ENCODE measurements at places on chromosomes 7 and 10.

DNA sequence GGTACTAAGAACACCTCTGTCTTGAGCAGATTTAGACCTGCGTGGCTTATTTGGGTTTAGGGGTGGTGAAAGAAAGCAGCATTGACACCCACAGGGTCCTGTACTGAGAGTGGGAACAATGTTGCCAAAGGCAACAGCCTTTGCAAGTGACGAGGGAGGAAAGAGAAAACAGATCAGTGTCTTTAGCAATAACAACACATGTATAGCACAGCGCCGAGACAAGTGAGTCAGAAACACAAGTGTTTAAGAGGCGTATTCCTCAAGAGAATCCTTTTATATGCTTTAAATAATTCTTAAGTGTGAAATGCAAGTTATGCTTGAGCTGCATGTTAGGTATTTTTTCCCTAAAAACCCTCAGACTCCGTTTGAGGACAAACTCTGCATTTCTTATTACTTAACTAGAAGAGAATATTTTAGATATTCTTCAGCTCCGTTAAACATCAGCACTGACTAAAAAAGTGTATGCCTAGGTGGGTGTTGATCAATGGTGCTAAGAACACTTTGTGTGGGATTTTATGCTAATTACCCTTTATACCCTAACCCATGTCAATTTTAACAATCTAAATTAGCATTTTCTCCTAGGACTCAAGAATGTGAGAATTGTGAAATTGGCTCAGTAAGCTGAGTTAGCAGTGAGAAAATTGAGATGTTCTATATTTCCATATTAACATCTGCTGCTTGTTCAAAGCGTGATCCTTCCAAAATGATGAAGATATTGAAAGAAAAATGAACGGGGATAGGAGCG is 1095.4 kb upstream of the CELF2 start:
- no peak for DNase-seq

- DNase-seq = no peak
Measured at GRCh38 chr10:72932259-72933015, 22.2 kb downstream of the PLA2G12B start.

- DNase-seq = no peak
Measured at GRCh38 chr10:59705931-59706330, 3.7 kb downstream of the SLC16A9 start.

GRCh38 chr10:71597821-71598498 is 121.6 kb downstream of the C10orf105 start:
- no peak for DNase-seq

DNA sequence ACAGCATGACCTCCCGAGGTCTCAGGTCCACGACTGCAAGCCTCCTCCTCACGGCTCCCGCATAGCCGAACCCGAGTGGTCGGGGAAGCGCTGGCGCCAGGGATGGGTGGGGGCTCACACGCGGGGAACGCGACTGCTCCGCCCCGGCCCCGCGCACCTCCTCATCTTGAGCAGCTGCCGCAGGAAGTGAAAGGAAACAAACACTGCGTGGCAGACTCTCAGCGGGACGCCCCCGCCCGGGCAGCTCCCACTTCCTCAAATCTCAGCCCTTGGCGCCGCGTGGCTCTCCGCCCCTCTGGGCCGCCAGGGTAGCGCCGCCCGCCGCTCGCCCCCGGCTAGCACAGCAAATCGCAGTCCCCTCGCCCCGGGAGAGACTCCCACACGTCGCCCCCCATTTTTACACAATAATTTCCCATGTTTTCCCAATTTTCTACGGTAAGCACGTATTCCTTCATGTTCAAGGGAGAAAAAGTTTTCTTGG is at the start of gene TMEM243:
TMEM243 (minus strand) TSS at position 188 of the 481 bp plus-strand sequence. CDS start 229 bp downstream, outside the sequence.
- peak; percentile 71 for DNase-seq

- DNase-seq = no peak
Measured at GRCh38 chr7:127233630-127234029, 19.1 kb downstream of the GRM8 start.

DNA sequence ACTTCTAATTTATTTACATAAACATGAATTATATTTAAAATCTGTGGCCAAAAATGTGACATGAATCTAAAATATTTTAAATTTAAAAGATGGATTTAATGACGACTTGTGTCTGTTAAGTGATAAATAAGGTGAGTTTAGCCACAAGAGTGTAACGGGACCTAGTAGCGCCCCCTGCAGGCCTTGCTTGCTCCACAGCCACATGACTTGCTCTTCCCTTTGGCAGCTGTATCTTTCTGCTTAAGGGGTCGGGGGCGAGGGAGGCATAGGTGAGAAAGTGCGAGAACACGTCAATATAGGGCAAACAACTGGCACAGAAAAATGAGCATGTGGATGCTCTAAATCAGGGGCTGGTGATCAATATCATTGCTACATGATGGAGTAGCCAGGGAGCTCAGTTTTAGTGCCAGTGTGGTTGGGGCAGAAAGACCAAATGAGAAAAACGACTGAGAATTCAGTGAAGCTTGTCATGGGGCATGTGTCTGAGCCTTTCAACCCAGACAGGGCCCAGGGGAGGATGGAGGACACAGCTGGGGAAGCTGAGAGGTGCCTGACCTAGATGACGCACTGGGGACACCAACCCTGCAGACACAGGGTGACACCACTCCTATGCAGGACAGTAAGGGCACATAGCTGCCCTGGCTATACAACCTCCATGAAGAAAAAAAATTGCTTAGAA is 49.8 kb downstream of the PAXIP1 start:
- DNase-seq = peak; percentile 43

DNA sequence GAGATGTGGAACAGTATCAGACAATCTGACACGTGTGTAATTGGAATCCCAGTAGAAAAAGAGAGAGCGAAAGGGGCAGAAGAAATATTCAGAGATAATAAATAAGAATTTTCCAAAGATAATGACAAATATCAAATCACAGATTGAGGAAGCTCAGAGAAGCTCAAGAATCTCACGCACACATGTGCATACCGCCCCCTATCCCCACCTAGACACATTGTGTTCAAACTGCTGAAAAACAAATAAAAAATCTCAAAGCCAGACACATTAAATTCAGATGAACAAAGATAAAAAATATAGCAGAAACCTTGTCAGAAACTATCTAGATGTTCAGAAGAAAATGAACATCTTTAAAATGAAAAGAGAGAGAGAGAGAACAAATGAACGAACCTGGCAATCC is 17.2 kb downstream of the SFR1 start:
- DNase-seq = no peak

GRCh38 chr10:118277871-118278270 is 64.3 kb downstream of the FAM204A start:
- no peak for DNase-seq

DNA sequence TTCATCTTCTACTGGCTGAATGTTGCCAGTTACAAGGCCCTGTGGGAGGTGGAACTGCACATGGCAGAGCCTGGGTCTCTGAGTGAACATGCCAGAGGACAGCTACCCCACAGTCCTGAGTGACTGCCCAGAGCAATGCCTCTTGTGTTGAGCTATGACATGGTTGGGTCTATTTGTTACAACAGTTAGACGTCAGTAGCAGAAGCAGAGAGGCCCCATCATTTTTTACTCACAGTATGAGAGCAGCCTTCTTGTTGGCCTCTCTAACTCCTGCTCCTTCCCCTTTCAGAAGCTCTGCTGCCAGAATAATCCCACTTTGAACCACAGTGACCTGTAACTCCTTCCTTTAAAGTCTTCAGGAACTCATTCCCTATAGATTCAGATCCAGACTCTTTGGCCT is 30.8 kb upstream of the NRP1 start:
- no peak for DNase-seq

DNA sequence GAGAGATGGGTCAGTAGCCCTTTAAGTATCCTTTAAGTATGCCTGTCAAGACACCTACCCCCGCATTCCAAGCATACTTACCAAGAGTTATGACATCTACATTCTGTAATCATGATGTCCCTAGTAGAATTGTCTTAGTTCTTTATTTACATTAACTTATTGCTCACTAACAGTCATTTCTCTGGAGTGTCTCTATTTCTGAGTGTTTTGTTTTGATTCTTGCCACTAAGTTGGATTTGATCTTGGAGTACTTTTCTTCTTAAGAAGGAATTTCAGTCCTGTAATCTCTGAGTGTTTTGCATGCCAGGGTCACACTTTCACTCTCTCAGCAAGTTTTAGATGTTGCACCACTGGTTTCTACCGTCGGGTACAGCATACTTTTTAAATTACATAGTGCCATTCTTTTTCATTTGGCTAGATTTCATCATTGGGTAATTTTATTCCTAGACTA is 1053.9 kb downstream of the KCNMA1 start:
- no peak for DNase-seq

GRCh38 chr10:48245977-48246376 is 28.5 kb downstream of the FRMPD2 start:
- no peak for DNase-seq

All from effector memory CD4-positive, alpha-beta T cell (primary cell).